ENCODE measurements at places on chromosomes 2 and 18.
A peak's percentile ranks its signal among the peaks of the same experiment; 100 is the strongest.

DNA sequence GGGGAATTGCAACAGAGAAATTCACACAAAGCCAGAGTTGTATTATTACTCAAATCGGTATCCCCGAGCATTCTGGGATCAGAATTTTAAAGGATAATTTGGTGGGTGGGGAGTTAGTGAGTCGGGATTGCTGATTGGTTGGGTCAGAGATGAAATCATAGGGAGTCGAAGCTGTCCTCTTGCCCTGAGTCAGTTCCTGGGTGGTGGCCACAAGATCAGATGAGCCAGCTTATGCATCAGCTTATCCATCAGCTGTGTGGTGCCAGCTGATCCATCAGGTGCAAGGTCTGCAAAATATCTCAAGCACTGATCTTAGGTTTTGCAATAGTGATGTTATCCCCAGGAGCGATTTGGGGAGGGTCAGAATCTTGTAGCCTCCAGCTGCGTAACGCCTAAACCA lies 34.3 kb upstream of the ITM2C start:
- H3K36me3 ChIP-seq = no peaks in the 10 kb centered on the region
- no peak overlapping the region for H3K4me3 ChIP-seq
- DNase-seq = no peak
- no peaks in the 10 kb centered on the region for H3K27me3 ChIP-seq
- H3K27ac ChIP-seq = no peak overlapping the region

DNA sequence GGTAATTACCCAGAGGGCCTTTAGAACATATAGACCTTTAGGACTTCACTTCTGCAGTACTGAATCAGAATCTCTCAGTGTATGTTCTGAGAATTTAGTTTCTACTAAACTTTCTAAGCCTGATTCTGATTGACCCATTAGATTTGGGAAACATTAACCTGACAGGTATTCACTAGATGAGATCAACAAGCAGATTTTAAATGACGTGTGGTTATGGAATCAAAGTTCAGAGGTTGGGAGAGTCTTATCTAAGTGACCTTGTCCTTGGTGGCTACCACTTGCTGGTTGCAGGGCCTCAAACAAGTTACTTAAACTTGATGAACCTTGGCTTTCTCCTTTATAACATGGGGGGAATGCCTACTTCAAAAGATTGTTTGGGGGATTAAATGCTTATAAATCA lies 198.7 kb downstream of the PDE11A start:
- H3K27me3 ChIP-seq = no peaks in the 10 kb centered on the region
- no peaks in the 10 kb centered on the region for H3K36me3 ChIP-seq
- no peaks in the 10 kb centered on the region for H3K4me1 ChIP-seq
- H3K4me3 ChIP-seq = no peak overlapping the region

GRCh38 chr2:121133551-121134319 lies 151.3 kb downstream of the TFCP2L1 start:
- H3K27me3 ChIP-seq = no peaks in the 10 kb centered on the region
- peak overlapping the region; percentile 8 for H3K4me3 ChIP-seq
- no peak for DNase-seq
- H3K27ac ChIP-seq = no peak overlapping the region

DNA sequence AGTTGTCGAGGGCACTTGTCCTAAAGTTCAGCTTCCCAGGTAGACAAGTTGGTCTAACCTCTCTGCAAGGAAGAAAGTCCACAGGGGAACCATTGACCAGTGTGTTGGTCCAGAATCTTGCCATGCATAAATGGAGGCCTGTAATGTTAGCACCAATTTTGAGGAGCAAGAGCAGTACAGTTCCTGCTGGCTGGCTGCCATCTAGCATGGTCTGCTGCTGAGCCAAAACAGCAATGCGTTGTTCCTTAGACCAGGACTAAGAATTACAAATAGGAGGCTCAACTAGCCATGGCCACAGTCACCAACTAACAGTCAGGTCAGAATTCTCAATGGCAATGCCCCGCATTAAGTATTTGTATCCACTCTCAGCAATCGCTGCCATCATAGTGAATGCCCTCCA lies 72.8 kb upstream of the WIPF1 start:
- H3K36me3 ChIP-seq = peaks cover 13% of the 10 kb centered on the region
- H3K27me3 ChIP-seq = no peaks in the 10 kb centered on the region
- peaks cover 38% of the 10 kb centered on the region for H3K4me1 ChIP-seq

DNA sequence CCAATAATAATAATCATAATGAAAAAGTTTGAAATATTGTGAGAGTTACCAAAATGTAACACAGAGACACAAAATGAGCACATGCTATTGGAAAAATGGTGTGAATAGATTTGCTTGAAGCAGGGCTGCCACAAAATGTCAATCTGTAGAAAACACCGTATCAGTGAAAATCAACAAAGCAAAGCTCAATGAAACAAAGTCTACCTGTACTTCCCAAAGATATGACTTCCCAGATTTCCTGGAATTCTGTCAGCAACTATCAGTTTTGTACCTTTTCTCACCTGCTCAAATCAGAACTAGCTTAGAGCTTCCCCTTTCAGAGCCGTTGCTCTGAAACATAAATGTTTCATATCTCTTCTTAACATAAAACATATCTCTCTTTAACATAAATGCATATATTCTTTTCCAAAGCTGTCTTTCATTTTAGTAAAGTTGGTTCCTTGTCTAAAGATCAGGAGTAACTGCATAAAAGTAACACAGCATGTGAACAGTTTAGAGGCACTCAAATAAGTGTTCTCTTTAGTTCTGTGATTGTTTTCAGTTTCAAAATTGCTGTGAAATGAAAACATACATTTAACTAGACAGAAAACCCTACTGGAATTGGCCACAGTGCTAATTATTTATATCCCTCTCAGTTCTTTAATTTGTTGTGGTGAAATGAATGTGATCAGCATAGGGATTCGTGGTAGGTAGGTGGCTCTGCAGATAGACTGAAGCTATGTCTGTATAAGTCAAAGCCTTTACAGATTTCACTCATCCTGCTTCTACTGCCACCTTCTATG lies 262.5 kb downstream of the KCNJ3 start:
- no peak overlapping the region for H3K27ac ChIP-seq
- H3K4me1 ChIP-seq = no peaks in the 10 kb centered on the region
- no peaks in the 10 kb centered on the region for H3K27me3 ChIP-seq
- no peak for DNase-seq

Data from trophoblast cell (in vitro differentiated cells and primary cell).